ENCODE measurements at places on chromosomes 3 and 15.
A peak's percentile ranks its signal among the peaks of the same experiment; 100 is the strongest.

GRCh38 chr3:197828-198491, 1.4 kb downstream of the CHL1 start:
- DNase-seq = no peak

- DNase-seq = no peak
Measured at GRCh38 chr3:171680726-171681411, 129.4 kb downstream of the PLD1 start.

- DNase-seq = no peak
Measured at GRCh38 chr15:100753503-100753902, 126.1 kb upstream of the ALDH1A3 start.

DNA sequence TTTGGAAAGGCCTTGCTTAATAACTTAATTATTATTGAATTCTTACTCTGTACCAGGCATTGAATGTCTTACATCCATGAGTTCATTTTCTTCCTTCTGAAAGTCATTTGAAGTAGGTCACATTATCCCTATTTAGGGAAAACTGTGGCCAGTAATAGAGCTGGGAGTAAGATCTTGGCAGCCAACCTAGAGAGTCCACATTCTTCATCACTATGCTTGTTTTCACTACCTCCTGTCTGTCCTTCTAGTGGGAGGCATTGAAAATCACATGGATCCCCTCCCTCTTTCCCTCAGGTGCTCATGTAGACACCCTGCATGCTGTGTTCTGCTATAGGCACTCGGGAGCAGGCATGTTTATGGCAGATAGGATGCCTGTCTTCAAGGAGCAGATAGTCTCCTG, 154.9 kb downstream of the EBLN2 start:
- DNase-seq = no peak

GRCh38 chr3:20683910-20684309, 497.9 kb upstream of the SGO1 start:
- DNase-seq = no peak

DNA sequence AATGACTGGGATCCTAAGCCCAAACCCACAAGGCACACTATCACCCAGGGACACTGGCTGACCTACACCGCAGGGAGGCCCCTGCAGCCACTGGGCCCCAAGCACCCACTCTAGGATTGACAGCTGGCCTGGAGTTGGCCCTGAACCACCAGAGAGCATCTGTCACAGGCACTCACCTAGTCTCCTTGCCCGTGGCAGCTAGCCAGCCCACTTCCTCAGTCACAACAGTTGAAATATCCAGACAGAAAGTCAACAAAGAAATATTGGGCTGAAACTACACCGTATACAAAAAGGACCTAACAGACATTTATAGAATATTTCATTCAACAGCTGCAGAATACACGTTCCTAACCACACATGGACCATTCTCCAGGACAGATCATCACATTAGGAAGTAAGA, 5.2 kb upstream of the SPINK8 start:
- DNase-seq = no peak

GRCh38 chr3:100402256-100402655, 917 bp downstream of the LNP1 start:
- DNase-seq = no peak

- DNase-seq = no peak
Measured at GRCh38 chr3:111282024-111282423, 210.4 kb downstream of the NECTIN3 start.

DNA sequence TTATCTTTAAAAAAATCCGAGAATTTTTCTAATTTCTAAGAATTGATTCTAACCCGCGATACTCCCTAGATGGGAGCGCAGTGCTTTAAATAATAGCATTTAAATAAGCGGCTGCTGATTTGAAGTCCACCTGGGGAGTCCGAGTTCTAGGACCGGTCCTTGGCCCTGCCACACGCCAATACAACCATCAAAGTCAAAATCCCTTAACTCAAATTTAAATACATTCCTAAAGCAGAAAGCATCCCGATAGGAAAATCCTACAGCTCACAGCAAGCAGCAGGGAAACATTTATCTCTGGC, 508 bp upstream of the ECT2 start:
- DNase-seq = no peak

GRCh38 chr3:186589121-186589520, 18.6 kb downstream of the DNAJB11 start:
- no peak for DNase-seq

- DNase-seq = peak; percentile 23
Measured at GRCh38 chr3:10223676-10224639, 24.3 kb upstream of the TATDN2 start.

DNA sequence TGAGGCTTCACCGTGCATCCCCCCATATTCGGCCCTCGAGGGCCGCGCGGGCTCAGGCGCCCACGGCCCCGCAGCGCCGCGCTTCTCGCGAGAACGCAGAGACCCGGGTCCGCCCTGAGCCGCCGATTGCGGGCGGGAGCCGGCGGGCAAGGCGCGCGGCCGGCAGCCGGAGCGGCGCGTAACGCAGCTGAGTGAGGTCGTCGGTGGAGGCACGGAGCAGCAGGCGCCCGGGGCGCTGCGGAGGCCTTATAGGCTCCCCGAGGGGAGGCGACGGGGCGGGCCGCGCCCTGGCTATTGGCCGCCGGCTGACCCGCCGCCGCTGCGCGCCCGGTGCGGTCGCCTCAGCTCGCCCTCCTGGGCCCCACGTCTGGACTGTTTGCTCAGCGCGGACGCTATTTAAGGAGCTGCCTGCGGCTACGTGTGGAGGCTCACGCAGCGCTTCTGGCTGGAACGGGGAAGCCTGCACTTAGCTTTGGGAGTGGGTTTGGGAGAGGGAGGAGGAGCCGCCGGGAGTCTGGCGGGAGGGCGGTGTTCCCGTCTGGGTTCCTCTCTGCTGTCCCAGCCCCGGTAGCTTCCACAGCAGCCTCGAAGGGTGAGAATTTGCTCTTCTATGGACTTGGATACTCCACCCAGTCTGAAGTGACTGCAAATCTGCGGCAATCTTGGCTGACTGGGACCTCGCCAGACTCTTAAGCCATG, at the start of gene PLOD2:
Gene PLOD2, minus strand, starts transcription at position 221 of the 699 bp plus-strand sequence. Its CDS starts 195 bp downstream, at position 26.
- no peak for DNase-seq

DNA sequence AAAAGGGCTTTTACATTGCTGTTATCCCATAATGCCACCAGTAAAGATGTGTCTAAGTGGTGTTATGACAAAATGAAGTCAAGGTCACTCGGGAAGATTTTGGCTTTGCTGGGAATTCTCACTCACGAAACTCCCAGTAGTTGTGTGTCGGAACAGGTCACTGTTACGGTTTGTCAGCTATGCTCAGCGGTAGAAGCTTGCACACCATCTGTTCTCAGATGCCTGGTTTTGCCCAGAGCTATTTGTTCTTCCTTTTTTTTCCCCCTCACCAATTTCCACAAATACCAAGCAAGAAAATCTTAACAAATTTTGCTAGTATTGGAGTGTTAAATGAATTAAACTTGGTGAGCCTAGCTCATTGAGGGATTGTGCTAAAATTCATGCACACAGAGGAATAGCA, 915.1 kb downstream of the MCTP2 start:
- no peak for DNase-seq

- DNase-seq = no peak
Measured at GRCh38 chr3:177713928-177714900, 516.9 kb upstream of the TBL1XR1 start.

DNA sequence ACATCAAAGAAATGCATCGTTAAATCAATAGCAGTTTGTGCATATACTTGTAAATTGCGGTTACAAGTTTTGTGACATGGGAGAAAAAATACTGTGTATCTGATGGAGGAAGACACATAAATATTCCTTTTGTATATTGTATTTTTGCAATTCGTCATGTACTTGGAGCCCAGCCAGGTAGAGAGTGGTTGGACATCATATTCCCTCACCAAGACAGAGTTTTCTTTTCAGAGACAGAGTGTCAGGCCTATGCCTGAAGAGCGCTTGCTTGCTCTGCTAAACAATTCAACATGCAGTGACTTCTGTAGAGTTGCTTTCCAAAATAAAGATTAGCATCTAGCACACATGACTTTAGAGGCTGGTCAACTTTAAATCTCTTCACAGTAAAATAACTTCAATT, 24.8 kb upstream of the MEIS2 start:
- no peak for DNase-seq

DNA sequence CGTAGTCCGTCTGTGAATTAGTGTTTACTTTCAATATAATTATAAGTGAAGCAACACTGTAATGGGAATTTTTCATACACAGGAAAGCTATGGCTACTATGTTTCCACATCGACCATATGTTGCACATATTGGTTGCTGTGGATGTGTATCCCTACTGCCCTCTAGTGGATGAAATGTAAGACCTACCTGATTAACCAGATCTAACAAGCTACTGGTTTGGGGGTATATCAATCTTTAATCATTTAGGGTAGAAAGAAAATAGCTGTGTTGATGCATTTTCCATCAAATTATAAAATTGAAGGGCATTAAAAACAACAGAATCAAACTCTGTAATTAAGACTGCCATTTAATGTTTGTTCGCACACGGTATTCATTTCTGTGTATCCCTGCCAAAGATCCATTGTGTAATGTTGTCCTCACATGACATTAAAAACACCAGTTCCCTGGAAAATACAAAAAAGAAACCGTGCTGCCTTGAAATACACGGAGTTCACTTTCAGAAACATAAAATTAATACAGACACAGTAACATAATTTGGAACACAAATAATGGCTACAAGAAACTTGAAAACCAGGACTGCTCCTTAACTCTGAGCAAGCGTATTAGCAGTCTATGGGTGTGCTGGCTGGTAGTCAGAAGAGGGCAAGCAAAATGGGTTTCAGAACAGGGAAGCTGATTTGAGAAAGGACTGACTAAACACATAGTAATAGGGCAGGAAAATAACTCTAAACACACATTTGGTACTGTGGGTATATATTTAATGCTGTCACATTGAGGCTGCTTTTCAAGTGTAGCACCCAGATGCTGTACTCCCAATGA, 125.1 kb downstream of the TIGIT start:
- DNase-seq = no peak

- DNase-seq = no peak
Measured at GRCh38 chr3:3097958-3098357, 12.2 kb downstream of the IL5RA start.

DNA sequence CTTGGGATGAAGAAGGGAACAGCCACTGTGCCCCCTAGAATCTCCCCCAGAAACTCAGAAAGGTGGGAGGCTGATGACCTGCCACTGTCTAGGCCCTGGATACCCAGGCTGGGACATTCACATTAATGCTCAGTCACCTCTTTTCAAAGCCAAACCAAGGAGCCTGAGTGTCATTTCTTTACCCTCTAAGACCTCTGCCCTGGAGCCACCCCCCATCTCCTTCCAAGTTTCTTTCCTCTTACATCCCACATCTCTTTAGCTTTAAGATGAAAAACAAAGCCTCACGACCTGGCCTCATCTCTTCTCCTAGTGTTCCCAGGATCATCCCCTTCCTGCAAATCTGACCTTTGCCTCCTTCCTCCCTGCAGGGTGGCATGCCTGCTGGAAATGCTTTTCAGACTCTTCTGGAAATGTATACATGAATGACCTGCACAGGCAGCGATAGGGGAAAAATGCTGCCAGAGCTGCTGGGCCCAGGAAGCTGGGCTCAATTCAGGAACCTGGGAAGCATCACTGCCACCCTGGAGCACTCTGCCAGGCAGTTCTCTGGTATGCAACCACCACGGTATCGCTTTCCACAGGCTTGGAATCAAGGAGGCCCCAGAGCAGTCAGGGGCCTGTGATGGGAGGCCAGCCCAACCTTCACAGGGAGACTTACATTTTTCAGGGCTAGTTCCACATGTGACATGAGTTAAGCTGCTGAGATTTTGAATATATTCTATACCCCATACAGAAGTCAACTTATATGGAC, 67.6 kb downstream of the DAPK2 start:
- no peak for DNase-seq

- no peak for DNase-seq
Measured at GRCh38 chr3:81394651-81395524, 366.6 kb downstream of the GBE1 start.

DNA sequence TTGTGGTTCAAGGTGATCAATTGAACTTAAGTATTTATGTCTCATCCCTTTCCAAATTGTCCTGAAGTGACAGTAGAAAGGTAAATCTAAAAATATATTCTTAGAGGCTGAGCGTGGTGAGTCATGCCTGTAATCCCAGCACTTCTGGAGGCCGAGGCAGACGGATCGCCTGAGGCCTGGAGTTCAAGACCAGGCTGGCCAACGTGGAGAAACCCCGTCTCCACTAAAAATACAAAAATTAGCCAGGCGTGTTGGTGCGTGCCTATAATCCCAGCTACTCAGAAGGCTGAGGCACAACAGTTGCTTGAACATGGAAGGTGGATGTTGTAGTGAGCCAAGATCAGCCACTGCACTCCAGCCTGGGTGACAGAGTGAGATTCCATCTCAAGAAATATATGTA, 226.6 kb downstream of the DPH6 start:
- no peak for DNase-seq

DNA sequence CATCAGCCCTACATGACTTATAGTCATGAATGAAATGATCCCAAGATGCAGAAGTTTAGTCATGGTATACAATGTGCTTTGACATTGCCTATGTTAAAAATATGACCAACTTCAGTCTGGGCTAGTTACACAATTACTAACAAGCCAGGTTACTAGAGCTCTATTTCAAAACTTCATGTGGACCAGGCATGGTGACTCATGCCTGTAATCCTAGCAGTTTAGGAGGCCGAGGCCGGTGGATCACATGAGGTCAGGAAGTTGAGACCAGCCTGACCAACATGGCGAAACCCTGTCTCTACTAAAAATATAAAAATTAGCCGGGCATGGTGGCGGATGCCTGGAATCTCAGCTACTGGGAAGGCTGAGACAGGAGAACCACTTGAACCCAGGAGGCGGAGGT, 613.0 kb downstream of the CADM2 start:
- no peak for DNase-seq

GRCh38 chr15:32982001-32982400, 212.5 kb downstream of the FMN1 start:
- DNase-seq = no peak

- DNase-seq = no peak
Measured at GRCh38 chr3:43707998-43708397, 17.3 kb downstream of the ABHD5 start.
